CD8-positive, alpha-beta T cell (primary cell): ENCODE measurements at places on chromosomes 13 and 19.

DNA sequence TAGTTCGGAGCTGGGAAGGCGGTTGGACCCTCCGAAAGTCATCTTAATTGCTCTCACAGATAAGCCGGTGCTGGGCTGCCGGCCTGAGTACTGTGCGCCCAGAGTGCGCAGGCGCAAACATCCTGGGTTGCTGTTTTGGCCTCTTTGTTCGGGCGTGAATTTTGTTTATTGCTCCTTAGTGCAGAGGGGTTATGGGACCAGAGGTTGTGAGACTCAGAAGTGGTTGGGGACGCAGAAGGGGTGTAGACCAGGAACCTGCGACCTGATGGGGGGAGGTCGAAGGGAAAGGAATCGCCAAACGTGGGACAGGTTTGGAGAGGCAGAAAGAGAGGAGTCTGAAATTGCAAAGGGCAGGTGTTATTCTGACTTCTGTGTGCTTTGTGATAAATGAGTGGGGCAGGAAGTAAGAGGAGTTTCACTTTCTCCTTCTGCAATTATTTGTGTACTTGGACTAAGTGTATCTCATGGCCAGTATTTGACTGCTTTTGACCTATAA, 607 bp upstream of the ZNF566 start:
- peak; percentile 67 for DNase-seq

- no peak for DNase-seq
These were observed 8.2 kb upstream of the ZNF507 start for GRCh38 chr19:32337084-32337808.

DNA sequence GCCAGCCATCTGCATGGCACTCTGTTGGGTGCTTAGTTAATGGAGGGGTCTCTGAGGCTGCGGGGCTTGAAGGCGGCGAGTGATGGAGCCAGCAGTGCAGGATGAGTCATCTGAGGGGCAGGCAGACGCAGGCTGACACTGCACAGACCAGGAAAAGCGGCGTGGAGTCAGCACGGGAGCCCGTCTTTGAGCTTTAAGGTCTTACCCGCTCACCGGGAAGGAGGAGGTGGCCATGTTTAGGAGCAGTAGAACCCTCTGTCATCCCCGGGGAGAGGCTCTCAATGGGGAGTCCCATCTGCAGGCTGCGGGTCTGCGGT, 13.1 kb downstream of the NAXD start:
- no peak for DNase-seq

GRCh38 chr19:2032296-2032941, 16.9 kb upstream of the BTBD2 start:
- DNase-seq, result peak; percentile 48

GRCh38 chr13:109213714-109214113, 572.7 kb downstream of the IRS2 start:
- DNase-seq, result no peak

GRCh38 chr19:18782559-18783225, 8.4 kb downstream of the COMP start:
- no peak for DNase-seq

GRCh38 chr13:46553521-46553885, 533 bp downstream of the LRCH1 start:
- DNase-seq, result no peak

DNA sequence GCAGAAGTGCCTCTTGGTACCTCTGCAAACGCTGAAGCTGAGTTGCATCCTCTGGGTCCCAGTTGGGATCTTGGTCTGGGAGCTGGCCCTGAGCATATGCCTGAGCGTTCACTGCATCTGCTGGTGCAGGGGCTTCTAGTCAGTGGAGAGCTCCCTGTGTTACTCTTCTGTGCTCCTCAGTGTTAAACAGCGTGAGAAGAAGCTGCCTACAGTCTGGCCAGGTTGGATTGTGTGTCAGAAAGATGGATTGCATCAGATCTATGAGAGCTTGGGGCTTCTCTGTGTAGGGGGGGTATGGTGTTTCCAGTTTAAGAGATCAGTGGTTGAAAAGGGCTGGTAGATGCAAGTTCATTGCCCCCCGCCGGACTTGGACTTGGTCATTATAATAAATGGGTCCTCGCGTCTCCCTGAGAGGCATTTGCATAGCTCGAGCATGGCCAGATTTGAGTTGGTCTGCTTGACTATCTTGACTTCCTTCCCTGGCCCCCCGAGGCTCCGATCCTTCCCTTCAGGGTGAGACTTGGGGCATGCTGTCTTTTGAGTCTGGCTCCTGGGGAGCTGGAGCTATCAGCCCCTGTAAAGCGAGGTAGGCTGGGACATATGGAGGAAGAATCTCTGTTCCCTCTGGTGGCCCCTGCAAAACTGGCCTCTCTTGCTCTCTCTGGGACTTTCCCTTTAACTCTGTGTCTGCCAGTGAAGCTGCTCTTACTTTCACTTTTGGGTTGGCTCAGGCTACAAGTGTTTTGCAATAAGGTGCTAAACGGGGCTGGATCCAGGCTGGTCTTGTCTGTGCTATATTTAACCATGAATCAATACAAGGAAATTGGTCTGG, 52.9 kb downstream of the OR10H4 start:
- no peak for DNase-seq

DNA sequence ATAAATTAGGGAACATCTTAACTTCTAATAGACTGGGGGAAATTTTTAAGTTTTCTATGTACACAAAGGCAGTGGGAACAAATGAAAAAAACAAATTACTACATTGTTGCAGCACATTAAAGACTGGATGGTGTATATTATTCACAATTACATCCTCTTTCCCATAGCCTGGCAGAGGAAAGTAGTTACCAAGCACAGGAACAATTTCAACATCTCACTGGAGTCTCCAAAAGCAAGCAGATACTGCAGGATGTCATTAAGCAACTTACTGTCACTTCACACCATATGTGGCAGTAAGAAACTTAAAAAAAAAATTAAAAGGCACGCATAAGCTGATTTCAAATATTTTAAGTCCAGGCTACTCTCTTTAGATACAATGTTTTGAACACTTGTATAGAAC, 6.4 kb upstream of the EFNB2 start:
- DNase-seq, result no peak

DNA sequence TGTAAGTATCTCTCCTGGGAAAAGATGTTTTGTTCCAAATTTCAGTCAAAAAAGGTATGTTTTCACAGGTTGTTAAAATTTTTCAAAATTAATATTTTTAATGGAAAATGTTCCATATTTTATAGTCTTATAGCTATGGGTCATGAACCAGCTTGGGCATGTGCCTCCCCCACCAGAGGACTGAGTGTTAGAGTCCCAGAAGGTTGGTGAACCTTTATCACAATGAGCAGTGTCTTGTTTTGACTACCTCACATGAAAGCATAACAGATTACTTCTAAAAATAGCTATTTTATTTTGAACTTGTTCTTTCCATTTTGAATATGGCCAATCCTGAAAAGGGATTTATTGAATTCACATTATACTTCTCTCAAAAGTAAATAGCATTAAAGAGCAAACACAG, 112.5 kb upstream of the TSC22D1 start:
- no peak for DNase-seq

DNA sequence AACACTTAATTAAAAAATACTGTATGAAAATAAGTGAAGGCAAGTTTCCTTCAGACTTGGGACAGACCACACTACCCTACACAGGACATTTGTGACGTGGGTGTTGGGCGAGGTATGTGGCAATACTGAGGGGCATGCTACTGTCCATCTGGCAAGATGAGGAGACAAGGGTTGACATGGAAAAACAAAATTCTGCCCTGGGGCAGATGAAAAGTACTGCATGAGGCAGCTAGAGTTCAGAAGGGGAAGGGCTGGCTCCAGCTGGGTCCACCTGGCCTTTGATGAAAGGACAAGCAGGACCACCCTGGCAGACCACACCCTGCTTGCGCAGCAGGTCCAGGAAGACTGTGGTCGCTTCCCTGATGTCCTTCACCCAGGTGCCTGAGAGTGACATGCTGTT, 43.2 kb downstream of the LATS2 start:
- no peak for DNase-seq

GRCh38 chr13:47673009-47673850, 327.8 kb downstream of the SUCLA2 start:
- DNase-seq, result no peak

DNA sequence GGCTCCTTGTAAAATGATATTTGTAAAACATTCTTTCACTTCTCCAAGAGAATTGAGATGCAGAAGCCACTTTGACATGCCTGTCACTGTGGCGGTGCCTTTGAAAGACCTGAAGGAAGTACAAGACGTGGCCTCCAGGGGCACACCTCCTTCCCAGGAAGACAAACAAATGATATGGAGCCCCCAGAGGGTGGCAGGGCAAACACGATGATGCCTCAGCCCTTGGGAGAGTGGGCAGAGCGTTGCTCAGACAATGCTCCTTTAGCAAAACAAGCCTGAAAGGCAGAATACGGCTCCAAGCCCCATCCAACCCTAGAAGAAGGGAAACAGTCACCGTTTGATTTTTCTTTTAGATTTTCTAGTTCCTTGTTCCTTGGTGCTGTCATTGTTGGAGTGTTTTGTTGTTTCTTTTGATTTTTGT, 9.2 kb upstream of the ATP12A start:
- no peak for DNase-seq

DNA sequence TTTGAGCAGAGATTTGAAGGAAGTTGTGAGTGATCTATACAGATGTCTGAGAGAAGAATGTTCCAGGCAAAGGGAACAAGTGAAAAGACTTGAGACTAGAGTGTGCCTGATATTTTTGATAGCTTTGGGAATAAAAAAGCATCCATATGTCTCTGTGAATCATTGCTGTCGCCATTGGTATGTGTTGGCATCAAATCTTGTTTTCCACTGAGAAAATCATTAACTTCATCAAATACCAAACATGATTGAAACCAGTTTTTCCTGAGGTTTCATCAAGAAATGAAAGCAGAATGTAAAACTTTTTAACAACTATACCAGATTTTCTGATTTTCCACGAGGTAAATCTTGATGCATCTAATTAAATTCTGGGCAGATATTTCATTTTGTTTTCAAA, 862.6 kb downstream of the DIAPH3 start:
- no peak for DNase-seq

GRCh38 chr13:73998631-73999030, 135.6 kb downstream of the KLF12 start:
- no peak for DNase-seq

DNA sequence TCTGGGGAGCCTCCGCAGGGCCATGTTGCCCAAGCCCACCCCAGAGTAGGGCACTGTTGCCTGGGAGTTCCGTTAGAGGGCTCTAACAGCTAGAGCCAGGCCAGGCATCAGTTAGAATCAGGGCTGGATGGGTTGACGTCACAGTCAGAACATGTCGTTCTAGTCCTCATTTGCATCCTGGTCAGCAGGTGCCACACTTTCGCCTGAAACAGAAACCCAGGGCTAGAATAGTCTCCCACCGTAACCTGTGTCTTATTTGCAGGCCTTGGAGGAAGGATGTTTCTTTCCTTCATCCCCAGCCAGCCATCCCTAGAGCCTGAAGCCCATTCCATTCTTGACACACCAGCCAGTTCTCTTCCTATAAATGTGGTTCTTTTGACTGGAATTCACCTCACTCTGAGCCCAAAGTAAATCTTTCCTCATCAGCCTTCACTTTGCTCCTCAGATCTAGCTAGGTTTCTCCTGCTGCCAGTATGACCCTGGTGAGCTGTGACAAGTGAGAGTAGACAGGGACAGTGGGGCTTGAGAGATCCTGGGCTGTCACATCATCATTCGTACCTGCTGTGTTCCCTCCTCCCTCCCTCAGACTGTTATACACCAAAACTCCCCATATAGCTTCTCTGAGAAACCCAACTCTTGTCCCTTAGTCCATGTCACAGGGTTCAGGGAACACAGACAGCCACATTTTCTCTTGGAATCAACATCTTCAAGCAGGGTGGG, 12.2 kb upstream of the CCDC97 start:
- DNase-seq, result no peak

DNA sequence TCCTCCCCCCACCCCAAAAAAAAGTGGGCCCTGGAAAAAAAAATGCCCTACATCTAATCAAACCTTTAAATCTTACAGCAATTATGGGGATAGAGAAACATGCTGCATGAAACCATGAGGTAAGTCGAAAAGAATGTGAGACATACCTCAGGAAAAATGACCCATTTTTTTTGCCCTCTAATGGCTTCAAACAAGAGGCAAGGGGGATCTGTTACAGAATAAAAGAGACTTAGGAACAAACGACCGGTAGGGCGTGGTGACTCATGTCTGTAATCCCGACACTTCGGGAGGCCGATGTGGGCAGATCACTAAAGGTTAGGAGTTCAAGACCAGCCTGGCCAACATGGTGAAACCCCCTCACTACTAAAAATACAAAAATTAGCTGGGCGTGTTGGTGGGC, 8.4 kb downstream of the RGL3 start:
- DNase-seq, result no peak

GRCh38 chr13:87669379-87669978, 1.7 kb upstream of the SLITRK5 start:
- no peak for DNase-seq

GRCh38 chr19:17448131-17448967, at the start of gene TMEM221:
TSS of gene TMEM221 (minus strand) at chr19:17448668. CDS start at chr19:17448462, 206 bp downstream.
- DNase-seq, result peak; percentile 51

DNA sequence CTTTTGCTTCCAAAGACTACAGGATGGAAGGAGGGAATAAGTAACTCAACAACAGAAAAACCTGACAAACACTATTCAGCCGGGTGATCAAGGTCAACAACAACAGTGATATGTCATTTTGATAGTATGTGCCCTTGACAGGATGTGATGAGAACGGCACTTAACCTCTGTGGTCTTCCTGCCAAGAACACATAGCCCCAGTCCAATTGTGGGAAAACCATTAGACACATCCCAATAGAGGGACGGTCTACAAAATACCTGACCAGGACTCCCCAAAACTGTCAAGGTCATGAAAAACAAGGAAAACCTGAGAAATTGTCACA, 43.1 kb upstream of the AMER2 start:
- DNase-seq, result no peak

- no peak for DNase-seq
These were observed 10.8 kb upstream of the ZNF799 start for GRCh38 chr19:12411893-12412292.

DNA sequence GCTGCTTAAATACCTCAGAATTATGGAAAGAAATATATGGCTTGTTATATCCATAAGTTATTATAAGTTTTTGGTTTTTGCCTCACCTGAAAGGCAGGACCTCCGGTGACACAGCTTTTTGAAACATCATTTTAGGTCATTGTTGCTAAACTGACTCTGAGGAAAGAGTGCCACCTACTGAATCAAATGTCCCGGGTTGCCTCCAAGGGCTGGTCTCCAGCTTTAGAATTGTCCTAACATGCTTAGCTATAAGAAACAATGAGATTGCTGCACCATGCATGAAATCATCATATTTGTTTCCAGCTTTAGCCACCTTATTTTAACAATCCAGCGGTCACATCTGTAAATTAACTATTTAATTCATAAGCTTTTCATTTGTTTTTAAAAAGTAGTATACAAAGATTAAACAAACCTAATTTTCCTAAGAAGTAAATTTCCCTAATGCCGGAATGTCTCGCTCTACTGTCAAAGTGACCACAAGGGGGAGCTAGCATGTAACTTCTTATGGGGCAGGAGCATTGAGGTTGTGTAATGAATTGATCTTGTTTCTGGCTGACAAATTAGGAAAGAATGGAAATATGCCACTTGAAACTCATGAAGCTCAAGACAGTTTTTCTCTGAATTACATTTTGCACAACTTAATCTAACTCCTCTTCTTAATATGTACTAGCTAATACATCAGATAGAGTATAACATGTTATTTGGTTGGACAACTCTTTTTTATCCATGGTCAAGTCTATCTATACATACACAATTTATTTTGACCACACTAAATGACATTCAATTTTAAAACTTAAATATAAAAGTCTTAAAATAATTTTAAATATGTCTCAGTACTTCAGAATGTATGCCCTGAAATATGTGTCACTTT, 6.7 kb upstream of the PCDH17 start:
- DNase-seq, result no peak
